ENCODE measurements at places on chromosomes 12 and 14.

- DNase-seq, result no peak
Observed at GRCh38 chr12:65568517-65568916, 255.8 kb upstream of the HMGA2 start.

GRCh38 chr12:26520869-26521268, 312.1 kb downstream of the ITPR2 start:
- DNase-seq, result no peak

GRCh38 chr14:92719421-92719820, 29.0 kb downstream of the LGMN start:
- no peak for DNase-seq

- no peak for DNase-seq
Observed at GRCh38 chr12:59768031-59768430, 172.2 kb downstream of the SLC16A7 start.

- DNase-seq, result no peak
Observed at GRCh38 chr14:80164991-80165721, 46.1 kb downstream of the DIO2 start.

DNA sequence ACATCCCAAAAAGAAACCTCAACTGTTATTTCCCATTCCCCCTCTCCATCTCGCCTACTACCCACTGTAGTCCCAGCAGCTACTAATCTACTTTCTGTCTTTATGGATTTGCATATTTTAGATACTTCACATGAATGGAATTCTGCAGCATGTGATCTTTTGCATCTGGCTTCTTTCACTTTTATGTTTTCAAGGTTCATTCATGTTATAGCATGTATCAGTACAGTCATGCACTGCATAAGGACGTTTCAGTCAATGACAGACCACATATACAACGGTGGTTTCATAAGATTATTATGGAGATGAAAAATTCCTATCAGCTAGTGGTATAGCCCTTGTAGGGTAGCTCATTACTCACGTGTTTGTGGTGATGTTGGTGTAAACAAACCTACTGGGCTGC, 24.5 kb downstream of the PCNX4 start:
- DNase-seq, result no peak

DNA sequence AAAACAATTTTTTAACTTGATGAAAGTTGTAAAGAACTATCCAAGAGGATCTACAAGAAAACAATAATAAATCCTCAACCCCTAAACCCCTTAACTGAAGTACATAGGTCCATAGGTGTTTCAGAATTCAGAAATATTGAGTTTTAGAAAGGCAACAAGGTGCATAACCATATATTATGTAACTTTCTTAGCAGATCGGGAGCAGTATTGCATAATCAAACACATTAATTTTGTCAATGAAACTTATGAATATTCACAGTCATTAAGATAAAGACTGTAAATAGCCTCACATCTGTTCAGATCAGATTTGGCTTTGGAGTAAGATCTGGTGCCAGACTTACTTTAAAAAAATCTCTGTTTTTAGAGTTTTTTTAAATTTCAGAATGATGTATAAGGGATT, 647.1 kb upstream of the FLRT2 start:
- no peak for DNase-seq

- peak; percentile 64 for DNase-seq
Observed at GRCh38 chr14:61322011-61322798, 826 bp downstream of the PRKCH start.

DNA sequence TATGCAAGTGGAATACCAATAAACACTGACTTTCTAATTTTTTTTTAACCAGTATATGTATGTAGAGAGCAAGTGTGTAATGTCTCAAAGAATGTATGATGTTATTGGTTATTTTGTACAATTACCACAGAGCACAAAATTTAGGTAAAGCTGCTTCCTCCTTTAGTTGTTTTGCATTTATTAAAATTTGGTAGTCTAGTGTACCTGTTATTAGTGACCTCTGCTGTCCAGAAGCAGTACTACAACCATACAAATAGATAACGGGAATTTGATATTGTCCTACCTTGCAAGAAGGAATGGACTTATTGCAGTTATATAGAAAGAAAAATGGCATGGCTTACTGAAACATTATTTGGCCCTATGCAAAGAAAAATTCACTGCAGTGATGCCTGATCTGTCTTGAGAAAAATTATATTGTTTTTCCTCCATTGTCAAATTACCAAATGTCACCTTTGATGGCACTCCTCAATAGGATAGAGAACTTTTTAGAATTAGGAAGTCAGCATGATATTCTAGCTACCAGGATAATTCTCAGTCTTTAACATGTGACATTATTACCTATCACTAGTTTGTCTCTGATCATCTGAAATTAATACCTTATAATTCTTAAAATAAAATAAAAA, 153.9 kb upstream of the RMST start:
- DNase-seq, result no peak

DNA sequence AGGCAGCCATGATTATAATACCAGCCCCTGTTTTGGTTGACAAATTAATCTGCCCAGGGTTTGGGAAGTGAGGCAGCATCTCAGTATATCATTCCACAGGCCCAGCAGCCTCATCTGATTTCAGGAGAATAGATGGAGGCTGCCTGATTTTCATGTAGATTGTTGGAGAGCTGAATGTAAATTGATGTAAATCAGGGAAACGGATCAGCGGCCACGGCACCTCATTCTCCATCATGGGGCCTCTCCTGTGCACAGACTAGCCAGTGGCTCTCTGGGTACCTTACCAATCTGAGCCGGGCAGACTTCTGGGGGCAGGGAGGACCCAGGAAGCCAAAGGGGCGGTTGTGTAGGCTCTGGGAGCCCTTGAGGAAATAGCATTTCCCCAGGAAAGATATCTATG, 63.7 kb upstream of the GSC start:
- no peak for DNase-seq

DNA sequence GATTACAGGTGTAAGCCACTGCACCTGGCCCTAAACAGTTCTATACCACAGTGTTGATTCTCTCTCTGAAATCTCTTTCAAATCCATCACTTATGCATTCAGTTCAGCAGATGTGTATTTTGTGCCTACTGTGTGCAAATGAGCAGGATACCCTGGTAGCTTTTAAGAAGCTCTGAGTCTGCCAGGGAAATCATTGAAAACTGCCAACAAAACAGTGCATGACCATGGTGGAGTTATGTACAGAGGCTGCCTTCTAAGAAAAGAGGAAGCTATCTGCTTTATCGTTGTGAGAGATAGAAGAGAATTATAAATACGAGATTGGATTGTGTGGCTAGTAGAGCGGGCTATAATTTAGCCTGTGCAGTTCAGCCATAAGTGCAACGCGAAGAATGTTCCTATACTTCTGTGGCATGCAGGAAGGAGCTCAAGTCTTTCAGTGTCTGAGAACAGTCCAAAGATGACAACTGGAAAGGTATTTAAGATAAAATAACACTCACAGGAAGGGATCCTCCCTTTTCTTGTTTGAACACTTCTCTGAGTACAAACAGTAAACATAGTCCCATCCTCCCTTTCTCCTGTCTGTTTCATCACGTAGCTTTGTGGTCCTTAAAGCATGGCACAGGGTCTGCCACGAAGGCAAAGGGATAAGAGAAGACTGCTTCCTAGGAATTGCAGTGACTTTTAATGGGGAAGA, 4.3 kb downstream of the DIP2B start:
- no peak for DNase-seq

DNA sequence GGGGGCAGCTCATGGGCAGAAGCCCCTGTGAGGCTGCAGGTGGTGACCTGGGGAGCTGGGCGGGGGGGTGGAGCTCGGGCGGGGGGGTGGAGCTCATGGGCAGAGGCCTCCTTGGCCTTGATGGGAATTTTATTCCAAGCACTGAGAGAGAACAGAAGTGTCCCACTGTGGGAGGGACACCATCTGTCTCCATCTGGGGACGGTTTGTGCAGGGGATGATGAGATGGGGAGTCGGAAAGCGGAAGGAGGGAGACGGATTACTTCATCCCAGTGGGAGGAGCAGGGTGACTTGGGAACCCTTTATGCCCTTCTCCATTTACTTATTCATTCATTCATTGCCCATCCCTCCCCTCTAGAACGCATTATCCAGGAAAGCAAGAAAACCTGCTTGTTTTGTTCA, 304.7 kb downstream of the ADGRD1 start:
- no peak for DNase-seq

DNA sequence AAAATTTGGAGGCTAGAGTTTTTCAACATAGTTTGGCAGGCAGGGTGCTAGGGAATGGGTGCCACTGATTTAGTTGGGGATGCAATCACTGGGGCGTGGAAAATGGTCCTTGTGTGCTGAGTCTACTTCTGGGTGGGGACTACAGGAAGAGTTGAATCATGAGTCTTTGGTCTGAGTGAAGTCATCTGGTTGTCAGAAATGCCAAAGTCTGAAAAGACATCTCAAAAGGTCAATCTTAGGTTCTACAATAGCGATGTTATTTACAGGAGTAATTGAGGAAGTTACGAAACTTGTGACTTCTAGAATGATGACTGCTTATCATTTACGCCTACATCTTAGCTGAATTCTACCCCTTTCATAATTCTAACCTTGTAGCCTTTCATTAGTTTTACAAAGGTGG, 209.1 kb downstream of the NUBPL start:
- DNase-seq, result no peak

- DNase-seq, result peak; percentile 86
Observed at GRCh38 chr14:24367514-24368211, at the start of gene NFATC4. TSS of gene NFATC4 (plus strand) at chr14:24368184. CDS start at chr14:24368341, 157 bp downstream.

GRCh38 chr12:122079033-122079531, 526 bp downstream of the MLXIP start:
- DNase-seq, result peak; percentile 53

- DNase-seq, result no peak
Observed at GRCh38 chr12:51694146-51694545, 103.1 kb downstream of the SCN8A start.

Measured in Right ventricle myocardium superior (tissue), 1 donor.